SK-MEL-5 (cell line): ENCODE measurements at places on chromosomes 2 and 18. TPM values are rescaled to one million over a fixed set of nuclear protein-coding genes. Genes with fewer than 3 reads are reported as not detected.

PSMA8 gene
- total RNA-seq, result not detected in 2 replicates

TBR1 gene
- total RNA-seq, result not detected in 2 replicates

HOXD4 gene
- total RNA-seq, result 3.6 and 4.2 TPM in 2 replicates

LIMS3 gene
- total RNA-seq, result 0.64 TPM in 1 of 2 replicates, not detected in the other
